ENCODE measurements at places on chromosomes 2 and 18.

- no peak for DNase-seq
These were observed 404.8 kb downstream of the TXNL1 start for GRCh38 chr18:56233595-56233994.

DNA sequence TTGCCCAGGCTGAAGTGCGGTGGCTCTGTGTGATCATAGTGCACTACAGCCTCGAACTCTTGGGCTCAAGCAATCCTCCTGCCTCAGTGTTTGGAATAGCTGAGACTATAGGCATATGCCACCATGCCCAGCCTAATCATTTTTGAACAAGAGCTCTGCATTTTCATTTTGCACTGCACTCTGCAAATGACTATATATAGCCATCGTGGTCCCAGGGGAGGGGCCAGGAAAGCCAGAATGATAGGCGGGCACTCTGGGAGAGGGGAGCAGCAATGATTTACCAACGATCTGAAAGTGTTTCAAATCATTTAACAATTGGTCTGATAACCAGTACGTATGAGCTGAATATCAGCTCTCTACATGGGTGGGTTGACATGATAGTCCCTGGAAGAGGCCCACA is 22.3 kb upstream of the ST3GAL5 start:
- no peak for DNase-seq

DNA sequence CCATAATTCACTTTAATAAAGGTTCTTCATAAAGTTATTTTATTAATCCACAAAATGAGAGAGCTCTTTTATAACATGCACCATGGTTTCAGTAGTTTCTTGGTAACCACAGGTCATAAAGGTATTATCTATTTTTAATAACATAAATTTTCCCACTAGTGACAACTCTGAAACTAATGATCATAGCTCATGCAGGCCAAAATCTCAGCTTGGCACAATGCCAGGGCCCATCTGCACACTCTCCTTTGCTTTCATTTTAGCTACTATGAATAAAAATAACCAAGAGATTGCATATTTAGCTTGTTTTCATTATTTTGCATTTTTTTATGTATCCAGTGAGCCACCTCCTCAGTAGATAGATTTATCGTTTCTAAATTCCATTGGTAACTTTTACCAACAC is 691.8 kb upstream of the CHAC2 start:
- peak; percentile 5 for DNase-seq

DNA sequence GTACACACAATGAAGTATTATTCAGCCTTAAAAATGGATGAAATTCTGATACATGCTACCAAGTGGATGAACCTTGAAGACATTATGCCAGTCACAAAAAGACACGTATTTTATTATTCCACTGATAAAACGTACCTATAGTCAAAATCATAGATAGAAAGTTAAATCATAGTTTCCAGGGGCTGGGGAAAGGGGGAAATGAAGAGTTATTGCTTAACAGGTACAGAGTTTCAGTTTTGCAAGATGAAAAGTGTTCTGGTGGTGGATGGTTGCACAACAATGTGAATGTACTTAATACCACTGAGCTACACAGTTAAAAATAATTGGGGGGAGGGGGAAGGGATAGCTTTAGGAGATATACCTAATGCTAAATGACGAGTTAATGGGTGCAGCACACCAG is 279.0 kb upstream of the STON1 start:
- no peak for DNase-seq

DNA sequence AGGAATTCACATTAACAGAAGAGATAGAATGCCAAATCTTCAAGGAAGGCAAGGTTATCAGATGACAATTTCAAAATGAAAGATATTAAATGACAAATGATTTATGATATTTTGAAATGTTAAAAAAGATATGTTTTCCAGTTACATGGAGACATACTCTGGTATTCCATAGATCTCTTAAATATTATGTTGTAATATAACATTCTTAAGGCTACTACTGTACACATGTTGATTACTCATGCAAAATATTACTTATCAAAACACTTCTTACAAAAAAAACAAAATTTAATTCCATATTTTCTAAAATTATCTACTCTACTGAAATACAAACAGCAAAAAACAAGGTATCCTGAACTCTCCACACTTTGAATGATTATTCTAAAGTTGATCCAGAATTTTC is 22.9 kb downstream of the RTTN start:
- DNase-seq = no peak

DNA sequence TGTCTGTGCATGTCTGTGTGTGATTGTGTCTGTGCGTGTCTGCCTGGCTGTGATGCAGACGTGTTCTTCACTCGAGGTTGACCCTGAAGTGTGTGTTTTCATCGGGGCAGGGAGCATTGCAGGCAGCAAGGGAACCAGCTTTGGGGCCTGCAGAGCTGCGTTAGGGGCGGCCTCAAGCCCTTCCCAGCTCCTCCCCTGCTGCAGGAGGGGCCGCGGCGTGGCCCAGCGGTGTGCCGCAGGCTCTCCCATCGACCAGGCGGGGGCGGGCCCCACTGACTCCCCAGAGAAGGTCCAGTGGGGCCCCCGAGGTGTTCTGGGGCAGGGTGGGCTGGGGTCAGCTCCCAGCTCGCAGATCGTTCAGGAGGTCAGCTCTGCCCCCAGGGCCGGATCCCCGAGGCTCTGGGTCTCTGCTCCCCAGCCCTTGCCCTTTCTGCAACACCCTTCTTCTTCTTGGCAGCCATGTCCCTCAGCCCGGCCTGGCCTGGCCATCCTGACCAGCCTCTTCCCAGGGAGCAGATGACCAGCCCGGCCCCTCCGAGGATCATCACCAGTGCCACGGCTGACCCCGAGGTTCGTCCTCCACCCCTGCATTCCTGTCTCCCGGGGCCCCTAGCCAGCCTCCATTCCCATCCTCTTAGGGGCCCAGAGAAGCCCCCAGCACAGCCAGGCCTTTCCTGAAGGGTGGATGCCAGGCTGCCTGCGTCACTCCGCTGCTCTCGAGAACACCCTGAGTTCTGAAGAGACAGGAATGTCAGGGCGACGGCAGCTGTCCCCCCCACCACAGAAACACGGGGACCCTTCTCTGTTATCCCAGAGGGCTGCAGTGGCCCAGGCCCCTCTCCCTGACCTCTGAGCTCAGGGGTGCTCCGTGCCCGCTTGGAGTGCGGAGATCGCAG is 11.1 kb upstream of the KLHL30 start:
- DNase-seq = peak; percentile 86

DNA sequence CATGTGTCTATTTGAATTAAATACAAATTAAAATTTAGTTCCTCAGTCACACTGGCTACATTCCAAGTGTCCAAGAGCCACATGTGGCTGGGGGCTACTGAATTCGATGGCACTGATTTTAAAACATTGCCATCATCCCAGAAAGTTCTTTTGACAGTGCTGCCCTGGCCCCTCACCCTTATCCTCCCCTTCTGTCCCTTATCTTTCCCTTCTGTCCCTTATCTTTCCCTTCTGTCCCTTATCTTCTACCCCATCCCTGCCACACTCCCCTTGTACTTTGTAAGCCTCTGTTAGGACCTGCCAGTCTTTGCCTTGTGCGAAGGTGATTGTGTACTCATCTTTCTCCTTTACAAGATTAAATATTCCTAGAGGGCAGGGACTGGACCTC is 85.2 kb downstream of the DNMT3A start:
- no peak for DNase-seq

GRCh38 chr2:23713351-23713750 is 213.6 kb downstream of the ATAD2B start:
- DNase-seq = no peak

GRCh38 chr2:86825036-86825692 is 34.5 kb upstream of the CD8A start:
- DNase-seq = no peak

DNA sequence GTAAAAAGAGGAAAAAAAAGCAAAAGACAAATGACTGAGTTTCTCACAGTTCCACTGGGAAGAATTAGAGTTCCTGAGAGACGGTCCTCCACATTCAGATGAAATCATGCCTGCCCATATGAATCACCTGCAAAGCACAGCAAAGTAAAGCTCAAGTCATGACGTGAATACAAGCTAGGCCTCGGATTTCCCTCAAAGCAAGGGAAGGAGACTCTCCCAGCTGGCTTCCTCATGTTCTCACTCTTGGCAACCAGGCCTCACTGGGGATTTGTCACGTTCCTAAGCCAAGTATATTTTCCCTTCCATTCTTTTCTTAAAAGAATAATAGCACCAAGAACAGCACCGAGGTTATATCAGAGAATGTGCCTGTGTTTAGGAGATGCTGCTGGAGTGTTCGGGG is 47.0 kb downstream of the CYP27C1 start:
- DNase-seq = peak; percentile 76

GRCh38 chr18:26531605-26532298 is 16.6 kb downstream of the KCTD1 start:
- DNase-seq = no peak

- DNase-seq = no peak
These were observed 75.3 kb downstream of the TMEM18 start for GRCh38 chr2:601806-602455.

- peak; percentile 70 for DNase-seq
These were observed 38.2 kb downstream of the CELF4 start for GRCh38 chr18:37527395-37527794.

DNA sequence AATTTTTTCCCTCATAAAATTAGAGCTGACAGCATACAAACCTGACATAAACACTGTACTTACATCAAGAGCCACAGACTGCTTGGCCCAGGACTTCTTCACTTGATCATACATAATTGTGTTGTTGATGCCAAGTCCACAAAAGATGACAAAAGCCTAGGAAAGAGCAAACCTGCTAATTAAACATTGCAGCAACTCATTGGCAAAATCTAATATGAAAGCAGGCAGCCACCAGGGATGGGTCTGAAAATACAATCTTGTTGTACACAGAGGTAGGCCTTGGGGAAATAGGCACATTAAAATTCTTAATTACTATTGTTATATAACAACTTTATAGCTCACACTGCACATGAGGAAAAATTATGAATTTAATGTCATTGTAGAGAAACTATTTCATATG is 255.8 kb downstream of the PDE11A start:
- DNase-seq = no peak

- DNase-seq = no peak
These were observed 135.6 kb upstream of the KYNU start for GRCh38 chr2:142741764-142742269.

DNA sequence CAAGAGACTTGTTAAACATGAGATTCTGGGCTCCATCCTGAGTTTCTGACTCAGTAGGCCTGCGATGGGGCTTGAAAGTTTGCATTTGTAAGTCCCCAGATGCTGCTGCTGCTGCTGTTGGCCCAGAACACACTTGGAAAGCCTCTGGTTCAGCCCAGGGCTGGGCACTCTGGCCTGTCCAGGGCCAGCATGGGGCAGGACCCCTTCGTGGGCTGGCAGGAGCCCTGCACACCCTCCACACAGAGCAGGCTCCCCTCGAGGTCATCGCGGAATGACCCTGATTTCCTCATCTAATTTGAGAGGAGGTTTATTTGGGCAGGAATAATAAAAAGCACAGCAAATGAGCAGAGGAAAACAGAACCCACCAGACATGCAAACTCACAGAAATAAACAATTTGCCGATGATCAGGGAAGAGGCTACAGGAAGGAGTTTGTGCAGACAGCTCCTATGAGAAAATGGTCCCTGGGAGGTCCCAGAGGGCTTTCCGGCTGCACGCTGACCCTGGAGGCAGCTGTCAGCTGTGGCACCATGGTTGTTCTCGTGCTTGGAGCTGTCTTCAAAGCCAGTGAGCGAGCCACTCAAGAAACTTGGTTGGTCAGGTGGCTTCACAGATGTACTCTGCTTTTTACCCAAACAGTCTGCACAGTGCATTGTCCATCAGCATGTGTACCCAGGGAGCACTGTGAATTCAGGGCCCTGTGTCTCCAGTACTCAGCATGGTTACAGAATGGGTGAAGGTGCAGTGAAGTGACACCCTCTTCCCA is 119.3 kb downstream of the GLI2 start:
- DNase-seq = no peak

GRCh38 chr18:3554091-3554601 is 104.2 kb downstream of the TGIF1 start:
- DNase-seq = no peak

DNA sequence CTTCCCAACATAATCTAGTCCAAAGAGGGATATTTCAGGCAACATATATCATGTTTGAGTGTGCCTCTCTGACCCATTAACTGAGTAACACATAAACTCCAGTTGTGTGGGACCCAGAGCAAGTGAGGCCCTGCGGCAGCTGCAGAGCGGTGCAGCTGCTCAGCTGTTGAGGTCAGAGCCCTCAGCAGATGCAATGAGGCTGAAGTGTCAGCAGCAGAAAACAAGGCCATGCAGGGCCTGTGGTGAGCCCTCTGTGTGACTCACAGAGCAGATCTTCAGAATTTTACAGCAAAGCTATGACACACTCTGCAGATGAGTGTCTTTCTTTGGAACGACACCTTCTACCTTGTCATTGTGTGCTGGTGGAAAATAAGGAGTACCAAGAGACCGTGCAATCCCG is 168.5 kb downstream of the CBLN2 start:
- peak; percentile 18 for DNase-seq

Measured in kidney (tissue), 22 donors.